ENCODE measurements at places on chromosomes 5 and 9.

DNA sequence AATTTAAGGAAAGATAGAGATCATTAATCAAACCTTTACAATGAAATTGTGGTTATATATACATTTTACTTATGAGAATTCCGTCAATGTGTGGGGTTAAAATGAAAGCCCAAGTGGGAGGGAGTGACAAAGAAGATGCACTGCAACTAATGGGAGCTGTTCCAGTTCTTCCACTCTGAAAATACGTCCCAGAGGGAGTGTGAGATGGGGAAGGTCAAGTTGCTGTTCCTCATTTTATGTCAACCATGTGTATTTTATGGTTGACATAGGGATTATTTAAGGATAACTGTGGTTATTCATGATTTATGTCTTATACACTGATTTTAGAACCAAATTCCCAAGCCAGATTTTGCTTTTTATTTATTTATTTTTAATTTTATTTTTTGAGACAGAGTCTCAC lies 14.2 kb upstream of the RGS3 start:
- DNase-seq = no peak

DNA sequence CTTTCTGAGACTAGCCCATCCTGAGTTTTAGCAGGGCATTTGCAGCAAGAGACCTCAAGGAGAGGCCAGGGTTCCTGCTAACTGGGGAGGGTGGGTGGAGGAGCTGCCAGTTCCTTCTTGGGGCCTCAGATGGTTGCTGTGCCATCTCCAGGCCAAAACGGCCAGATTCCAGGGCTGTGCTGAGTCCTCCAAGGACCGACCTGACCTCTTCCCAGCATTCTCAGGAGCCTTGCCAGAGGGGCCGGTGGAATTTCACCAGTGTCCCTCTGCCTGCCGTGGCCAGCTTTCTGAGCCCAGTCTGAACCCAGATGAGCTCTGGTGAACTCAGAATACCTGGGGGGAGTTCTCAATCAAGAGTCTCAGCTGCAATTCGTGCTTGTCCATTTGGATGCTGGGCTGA lies 54.3 kb downstream of the TSTD2 start:
- no peak for DNase-seq

DNA sequence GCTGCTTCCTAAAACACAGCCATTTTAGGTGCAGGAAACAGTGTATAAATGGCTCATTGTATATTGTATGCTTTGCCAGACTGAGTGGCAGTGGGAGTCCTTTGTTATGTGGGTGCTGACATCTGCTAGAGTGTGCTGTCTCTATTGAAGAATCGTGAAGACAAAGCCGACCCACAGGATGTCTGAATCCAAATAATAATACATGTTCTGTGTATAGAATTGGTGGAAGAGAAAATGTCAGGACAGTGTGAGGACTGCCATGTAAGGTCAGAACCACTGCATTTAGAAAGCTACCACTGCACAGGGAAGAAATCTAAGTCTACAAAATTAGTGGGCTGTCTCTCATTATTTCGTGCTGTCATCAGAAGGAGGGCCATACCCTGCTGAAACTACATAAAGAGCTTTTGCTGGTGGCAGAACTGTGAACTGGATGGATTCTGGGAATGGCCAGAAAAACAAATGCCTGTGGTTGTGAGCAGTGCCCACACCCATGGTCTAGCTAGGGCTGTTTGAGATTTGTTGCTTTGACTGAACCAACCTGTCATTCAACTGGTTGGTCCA lies 2.5 kb downstream of the IL7R start:
- peak; percentile 44 for DNase-seq

GRCh38 chr5:89320421-89321277 lies 437.7 kb upstream of the MEF2C start:
- no peak for DNase-seq

All from astrocyte of the spinal cord (primary cell).